A673 (cell line): ENCODE measurements at places on chromosomes 13 and 19. TPM values are rescaled to one million over a fixed set of nuclear protein-coding genes. Genes with fewer than 3 reads are reported as not detected.

DNA sequence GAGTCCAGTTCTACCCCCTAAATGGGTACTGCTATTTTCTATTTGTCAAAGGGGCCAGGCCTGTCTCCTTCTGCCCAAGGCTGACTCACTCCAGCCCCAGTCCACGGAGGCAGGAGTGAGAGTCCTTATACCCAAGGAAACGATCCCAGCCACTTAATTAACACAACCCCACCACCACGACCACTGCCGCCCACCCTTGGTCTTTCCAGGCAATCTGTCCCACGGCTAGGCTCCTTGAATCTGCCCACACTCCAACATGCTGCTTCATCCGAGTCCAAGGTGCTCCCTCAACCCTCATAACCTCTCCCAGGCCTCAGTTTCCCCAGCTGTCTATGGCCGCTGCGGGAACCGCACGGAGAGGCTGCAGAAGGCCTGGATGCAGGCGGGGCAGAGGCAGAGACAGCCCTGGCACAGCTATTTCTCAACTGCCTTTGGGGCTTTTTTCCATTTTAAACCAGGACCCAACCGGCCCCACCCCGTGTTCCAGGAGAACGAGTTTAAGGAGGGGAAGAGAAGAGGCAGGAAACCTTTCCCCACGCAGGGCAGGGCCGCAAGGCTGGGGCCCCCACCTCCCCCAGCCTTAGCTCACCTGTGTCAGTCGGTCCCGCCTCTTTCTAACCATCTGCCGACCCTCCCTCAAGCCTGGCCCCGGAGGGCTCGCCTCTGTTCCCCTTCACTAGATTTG, 746 bp downstream of the RAB3D start:
- no peak for DNase-seq

Gene NDUFA11
- 290 and 298 TPM in 2 replicates for total RNA-seq

- no peak for DNase-seq
Observed at GRCh38 chr13:27117952-27118351, 53.7 kb downstream of the USP12 start.

- no peak for DNase-seq
Observed at GRCh38 chr13:28349907-28350654, 144.8 kb downstream of the FLT1 start.

- DNase-seq = no peak
Observed at GRCh38 chr13:97570442-97570841, 136.5 kb downstream of the RAP2A start.

DNA sequence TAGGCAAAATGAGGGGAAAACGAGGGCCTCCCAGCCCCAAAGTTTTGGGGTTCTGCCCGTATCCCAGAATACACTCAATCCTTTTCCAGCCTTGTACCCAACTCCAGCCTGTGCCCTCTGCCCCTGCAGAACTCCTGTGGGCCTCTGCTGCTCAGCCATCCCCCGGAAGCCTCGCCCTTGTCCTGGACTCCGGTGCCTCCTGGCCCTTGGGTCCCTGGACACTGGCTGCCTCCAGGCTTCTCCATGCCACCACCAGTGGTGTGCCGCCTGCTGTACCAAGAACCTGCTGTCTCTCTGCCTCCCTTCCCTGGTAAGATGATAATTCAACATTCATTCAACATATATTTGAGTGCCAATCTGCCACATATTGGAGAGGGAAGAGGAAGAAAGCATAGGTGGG, 3.8 kb downstream of the DMRTC2 start:
- no peak for DNase-seq

Gene MYO1F
- total RNA-seq = 0.26 and 0.37 TPM in 2 replicates

GRCh38 chr13:52847682-52848432, 583 bp downstream of the PCDH8 start:
- no peak for DNase-seq

Gene ZNF850
- total RNA-seq = 11.8 and 14.7 TPM in 2 replicates

Gene ICAM4
- total RNA-seq = 0.58 and 1.5 TPM in 2 replicates

Gene TMEM59L
- total RNA-seq = 9.3 and 18.0 TPM in 2 replicates

DNA sequence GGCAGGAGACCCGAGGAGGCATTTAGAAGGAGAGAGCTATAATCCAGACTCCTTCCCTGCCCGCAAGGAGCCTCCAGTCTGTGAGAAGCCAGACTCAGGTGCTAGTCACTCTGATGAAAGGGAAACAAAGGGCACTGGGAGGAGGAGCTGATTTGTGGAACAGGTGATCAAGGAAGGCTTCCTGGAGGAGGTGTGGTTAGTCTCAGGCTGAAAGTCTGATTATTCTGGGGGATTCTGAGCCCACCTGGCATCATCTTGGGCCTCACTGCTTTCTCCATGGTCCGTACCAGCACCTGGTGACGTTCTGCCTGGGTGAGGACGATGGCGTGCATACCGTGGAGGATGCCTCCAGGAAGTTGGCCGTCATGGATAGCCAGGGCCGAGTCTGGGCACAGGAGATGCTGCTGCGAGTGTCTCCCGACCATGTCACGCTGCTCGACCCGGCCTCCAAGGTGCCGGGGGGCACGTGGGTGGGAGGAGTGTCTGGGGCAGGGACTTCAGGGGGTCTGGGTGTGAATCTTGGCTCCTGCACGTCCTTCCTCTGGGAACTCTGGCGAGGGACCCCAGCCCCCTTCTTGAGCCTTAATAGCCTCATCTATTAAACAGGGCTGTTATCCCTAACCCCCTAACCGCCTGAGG, 3.9 kb downstream of the EPS8L1 start:
- no peak for DNase-seq

Gene C1QTNF9B
- total RNA-seq = not detected in 2 replicates

GRCh38 chr19:39405261-39405957, 1.2 kb upstream of the ZFP36 start:
- DNase-seq = no peak

Gene ZNF135
- 7.0 and 8.2 TPM in 2 replicates for total RNA-seq

DNA sequence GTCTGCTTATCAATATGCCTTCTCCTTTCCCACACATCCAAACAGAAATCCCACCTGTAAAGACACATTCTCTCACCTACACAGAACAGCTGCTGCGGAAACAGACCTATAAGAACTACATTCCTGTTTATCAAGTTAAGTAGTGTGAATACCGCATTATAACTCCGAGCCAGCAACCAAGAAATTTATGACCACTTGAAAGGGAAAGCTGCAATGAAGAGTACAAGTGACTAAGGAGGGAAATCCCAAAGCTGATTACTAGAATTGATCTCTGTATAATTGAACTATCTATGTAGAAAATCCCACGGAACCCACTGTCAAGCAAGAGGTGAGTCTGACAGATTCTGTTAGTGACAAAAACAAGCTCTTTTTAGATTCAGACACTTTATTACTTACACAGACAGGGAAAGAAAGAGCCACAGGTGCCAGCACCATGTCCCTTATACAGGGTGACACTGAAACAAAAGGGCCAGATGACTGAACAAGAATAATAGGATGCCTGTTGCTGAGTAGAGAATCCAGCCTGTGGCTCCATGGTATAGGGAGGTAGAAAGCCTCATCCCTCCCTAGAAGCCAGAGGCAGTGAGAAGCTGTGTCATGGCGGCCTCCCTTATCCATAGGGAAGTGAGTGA, 1.6 kb upstream of the IGFL4 start:
- no peak for DNase-seq

Gene PRTN3
- not detected in 2 replicates for total RNA-seq

GRCh38 chr13:42626176-42626860, 52.4 kb downstream of the TNFSF11 start:
- DNase-seq = no peak

Gene ZNF8
- total RNA-seq = 11.9 and 12.5 TPM in 2 replicates

DNA sequence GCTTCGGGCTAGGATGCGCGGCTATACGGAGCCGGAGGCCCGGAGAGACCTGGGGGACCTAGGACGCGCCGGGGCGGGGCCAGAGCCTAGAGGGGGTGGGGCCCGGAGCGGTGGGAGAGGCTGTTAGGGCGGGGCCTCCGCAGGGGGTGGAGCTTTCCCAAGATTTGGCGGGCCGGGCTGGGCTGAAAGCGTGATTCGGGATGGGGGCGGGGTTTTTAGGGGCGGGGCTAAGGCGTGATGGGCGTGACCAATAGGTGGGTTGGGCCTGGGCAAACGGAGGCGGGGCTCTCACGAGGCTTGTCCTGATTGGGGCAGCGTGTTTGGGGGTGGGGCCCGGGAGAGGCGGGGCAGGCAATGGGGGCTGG, 439 bp downstream of the RAB11B start:
- DNase-seq = peak; percentile 94

Gene BRME1
- total RNA-seq = 3.2 and 4.0 TPM in 2 replicates

Gene CHST8
- 1.5 and 2.3 TPM in 2 replicates for total RNA-seq

Gene MYO16
- 0.49 and 0.50 TPM in 2 replicates for total RNA-seq

Gene LILRA5
- not detected in 2 replicates for total RNA-seq

DNA sequence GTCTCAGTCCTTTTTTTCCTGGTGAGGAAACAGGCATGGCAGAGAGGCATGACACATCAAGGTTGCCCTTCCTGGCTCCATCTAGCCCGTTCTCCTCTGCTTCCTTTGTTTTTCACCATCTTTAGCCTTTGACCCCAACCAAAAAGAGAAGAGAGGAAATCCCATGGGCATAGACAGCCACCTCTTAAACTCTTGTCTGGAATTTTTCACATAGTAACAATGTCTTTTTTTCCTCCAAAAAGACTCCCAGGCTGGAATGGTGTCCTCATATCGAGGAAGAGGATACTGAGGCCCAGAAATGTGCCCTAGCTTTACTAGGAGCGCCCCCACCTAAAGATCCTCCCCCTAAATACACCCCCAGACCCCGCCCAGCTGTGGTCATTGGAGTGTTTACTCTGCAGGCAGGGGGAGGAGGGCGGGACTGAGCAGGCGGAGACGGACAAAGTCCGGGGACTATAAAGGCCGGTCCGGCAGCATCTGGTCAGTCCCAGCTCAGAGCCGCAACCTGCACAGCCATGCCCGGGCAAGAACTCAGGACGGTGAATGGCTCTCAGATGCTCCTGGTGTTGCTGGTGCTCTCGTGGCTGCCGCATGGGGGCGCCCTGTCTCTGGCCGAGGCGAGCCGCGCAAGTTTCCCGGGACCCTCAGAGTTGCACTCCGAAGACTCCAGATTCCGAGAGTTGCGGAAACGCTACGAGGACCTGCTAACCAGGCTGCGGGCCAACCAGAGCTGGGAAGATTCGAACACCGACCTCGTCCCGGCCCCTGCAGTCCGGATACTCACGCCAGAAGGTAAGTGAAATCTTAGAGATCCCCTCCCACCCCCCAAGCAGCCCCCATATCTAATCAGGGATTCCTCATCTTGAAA, at the start of gene GDF15:
Gene GDF15 (plus strand): TSS at position 484 of the 868 bp plus-strand sequence. CDS start 32 bp downstream, at position 516.
- DNase-seq = peak; percentile 36

DNA sequence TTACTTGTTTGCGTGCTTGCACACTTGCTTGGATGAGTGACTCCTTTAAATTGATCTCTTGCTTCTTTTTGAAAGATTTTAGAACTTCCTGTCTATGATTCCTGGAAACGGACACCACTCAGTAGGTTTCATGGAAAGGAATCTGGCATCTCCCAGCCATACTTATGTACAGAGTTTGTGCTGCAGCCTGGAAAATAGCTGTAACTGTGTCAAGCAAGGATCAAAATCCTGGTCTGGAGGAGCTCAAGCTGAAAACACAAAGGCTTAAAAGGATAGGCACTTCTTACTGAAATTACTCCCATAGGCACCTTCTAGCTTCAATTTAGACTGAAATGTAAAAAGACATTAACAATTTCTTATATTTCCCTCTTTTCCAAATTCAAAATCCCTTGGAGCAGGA, 1.4 kb upstream of the FREM2 start:
- no peak for DNase-seq

- no peak for DNase-seq
Observed at GRCh38 chr19:33872445-33873320, 76.0 kb downstream of the KCTD15 start.

GRCh38 chr19:48872884-48873475, 759 bp downstream of the PPP1R15A start:
- DNase-seq = peak; percentile 96

DNA sequence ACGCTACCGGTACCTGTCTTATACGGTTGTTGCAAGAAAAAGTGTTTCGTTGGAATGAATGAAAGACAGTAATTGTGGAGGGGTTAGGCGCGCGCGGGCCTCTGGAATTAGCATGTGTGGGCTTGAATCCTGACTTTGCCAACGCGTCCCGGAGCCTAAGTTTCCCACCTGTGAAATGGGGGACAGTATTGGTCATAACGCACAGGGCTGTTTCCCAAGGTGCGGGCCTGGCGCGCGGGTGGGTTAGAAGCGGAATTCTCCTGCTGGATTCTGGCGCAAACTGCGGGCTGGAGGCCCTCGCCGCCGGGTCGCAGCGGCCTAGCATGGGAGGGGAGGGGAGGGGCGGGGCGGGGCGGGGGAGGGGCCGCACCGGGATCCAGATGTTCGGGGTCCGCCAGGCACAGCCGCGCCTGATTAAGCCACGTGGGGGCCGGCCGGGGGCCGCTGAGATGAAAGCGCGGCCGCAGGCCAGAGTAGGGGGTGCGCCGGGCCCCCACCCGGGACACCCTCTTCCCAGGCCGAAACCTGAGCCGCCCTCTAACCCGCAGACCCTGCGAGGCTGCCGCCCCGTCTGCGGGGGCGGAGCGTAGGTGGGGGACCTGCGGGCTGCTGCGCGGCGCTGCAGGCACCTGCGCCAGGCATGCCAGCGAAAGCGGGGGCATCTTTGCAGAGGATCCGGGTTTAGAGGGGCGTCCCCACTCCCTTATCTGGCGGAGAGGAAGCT, 1.2 kb upstream of the TMEM59L start:
- DNase-seq = no peak

Gene POSTN
- total RNA-seq = 1.8 and 3.2 TPM in 2 replicates

Gene PLEKHA4
- 20.7 and 24.1 TPM in 2 replicates for total RNA-seq

GRCh38 chr19:2288338-2288817, 6.4 kb upstream of the PEAK3 start:
- no peak for DNase-seq

Gene TGFB1
- total RNA-seq = 92.4 and 102 TPM in 2 replicates

- no peak for DNase-seq
Observed at GRCh38 chr13:40161931-40162330, 504.5 kb downstream of the FOXO1 start.

GRCh38 chr13:27973961-27974662, 5.0 kb upstream of the CDX2 start:
- DNase-seq = no peak

DNA sequence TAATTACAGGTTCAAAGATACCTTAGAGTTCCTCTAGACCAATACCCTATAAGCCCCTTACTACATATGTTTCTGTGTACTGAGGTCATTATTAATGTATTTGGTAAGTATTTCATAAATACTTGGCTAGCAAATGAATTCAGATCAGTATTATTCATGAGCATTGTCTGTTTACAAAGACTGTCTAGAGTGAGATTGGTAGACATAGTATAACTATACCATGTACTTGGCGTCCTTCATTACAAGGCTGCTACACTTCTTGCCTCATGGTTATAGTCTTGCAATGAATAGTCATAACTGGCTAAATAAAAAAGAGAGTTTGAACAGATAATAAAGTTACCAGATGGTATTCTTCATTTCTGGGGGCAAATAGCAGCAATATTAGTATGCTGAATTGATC, 12.1 kb downstream of the SETDB2 start:
- DNase-seq = no peak
